Vagina (tissue), 2 donors: ENCODE measurements at places on chromosomes 7 and 10. TPM values are rescaled to one million over a fixed set of nuclear protein-coding genes. Genes with fewer than 3 reads are reported as not detected.
A peak's percentile ranks its signal among the peaks of the same experiment; 100 is the strongest.

GRCh38 chr7:33109758-33110238 lies 594 bp upstream of the RP9 start:
- H3K27me3 ChIP-seq = no peaks in the 10 kb centered on the region
- peak overlapping the region; percentile 82 for H3K27ac ChIP-seq
- H3K36me3 ChIP-seq = no peaks in the 10 kb centered on the region

DNA sequence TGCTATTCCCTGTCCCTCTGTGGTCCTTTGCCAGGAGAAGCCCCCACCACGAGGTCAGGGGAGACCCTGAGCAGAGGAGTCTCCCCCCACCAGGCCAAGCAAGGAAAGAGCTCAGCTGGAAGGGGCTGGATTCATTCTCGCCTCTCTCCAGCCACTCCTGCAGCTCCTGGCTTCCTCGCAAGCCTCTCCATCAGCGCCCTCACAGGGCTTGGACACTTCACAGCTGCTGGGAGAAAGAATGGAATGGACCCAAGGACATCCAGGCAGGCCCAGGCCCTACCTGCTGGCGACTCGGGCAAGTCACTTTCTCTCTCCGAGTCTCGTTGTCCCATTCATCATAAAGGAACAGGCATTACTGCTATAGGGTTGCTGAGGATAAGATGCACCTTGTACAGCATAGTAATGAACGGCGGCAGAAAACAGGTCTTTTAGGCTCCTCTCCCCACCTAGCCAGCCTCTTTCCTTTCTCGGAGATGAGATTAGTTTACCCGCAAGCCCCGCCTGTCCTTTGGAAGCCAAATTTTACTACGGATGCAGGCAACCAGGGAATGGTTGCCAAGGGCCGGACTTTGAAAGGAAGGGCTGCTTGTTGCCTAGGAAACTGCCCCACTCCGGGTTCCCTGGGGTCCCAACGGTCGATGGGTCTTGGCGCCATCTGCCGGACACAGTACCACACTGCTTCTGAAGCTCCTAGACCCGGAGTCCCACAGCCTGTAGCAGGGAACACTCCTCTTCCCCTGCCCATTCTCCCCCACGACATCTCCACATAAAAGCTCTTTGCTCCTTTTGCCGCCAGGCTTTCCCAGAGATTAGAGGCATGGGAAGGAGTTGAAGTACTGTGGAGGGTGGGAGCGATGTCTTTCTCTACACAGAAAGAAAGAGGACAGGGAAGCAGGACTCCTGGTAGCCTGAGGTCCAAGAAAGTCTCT lies 22.3 kb downstream of the IMPDH1 start:
- DNase-seq = no peak
- no peak overlapping the region for H3K4me3 ChIP-seq
- no peaks in the 10 kb centered on the region for H3K27me3 ChIP-seq
- H3K4me1 ChIP-seq = peaks cover 5% of the 10 kb centered on the region

GRCh38 chr7:55435466-55435865 lies 70.3 kb downstream of the LANCL2 start:
- H3K36me3 ChIP-seq = no peaks in the 10 kb centered on the region
- no peak overlapping the region for H3K4me3 ChIP-seq
- H3K27ac ChIP-seq = no peak overlapping the region
- H3K4me1 ChIP-seq = peaks cover 3% of the 10 kb centered on the region
- DNase-seq = no peak
- no peaks in the 10 kb centered on the region for H3K27me3 ChIP-seq

DNA sequence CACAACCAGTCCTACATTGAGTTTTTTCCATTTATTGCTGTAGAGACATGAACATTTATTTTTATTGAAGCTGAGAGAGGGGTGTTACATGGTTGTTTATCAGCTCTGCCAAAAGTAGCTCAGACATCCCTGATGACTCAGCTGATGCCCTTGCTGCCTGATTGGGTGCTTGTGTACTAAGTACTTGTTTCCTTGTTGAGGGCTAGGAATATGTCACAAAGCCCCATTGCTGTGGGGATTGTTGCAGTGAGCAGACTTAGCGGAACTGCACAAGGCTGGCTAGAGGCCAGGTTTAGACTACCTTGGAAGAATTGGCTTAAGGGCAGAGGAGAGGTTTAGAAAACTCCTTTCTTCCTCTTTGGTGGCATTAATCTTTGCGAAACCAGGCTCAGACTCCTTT lies 110.6 kb downstream of the AUTS2 start:
- no peak for DNase-seq
- H3K4me1 ChIP-seq = peaks cover 9% of the 10 kb centered on the region
- no peak overlapping the region for H3K4me3 ChIP-seq
- no peaks in the 10 kb centered on the region for H3K36me3 ChIP-seq
- no peaks in the 10 kb centered on the region for H3K27me3 ChIP-seq

DNA sequence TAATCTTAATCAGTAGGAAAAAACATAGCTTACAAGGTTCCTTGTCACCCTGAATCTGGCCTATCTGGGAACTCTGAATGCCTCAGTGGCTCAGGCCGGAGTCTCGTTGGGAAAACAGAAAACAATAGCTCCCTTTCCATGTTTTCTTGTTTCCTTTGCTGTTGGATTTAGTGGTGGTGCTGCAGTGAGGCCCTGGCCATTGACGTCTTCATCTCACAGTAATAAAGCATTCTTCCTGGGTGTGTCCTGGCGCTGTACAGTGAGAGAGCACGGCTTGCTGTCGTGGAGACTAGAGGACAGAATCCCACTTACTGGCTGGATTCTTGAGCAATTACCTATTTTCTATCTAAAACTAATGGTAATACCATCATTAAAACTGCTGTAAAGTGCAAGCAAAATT lies 1.3 kb upstream of the SPOCK2 start:
- no peak overlapping the region for H3K27ac ChIP-seq
- H3K27me3 ChIP-seq = peaks cover 13% of the 10 kb centered on the region
- peaks cover 20% of the 10 kb centered on the region for H3K4me1 ChIP-seq
- H3K4me3 ChIP-seq = no peak overlapping the region

Gene FAM3C
- 36.1 TPM for total RNA-seq
